ENCODE measurements at places on chromosomes 16 and 17. TPM values are rescaled to one million over a fixed set of nuclear protein-coding genes. Genes with fewer than 3 reads are reported as not detected.

SLC5A10 gene
- total RNA-seq: 0.82 TPM

FBXO39 gene
- not detected for total RNA-seq

KRTAP3-1 gene
- total RNA-seq: not detected

HOXB1 gene
- not detected for total RNA-seq

RHBDL1 gene
- total RNA-seq: 2.6 TPM

SEPTIN1 gene
- 0.41 TPM for total RNA-seq

RAMP2 gene
- total RNA-seq: 34.9 TPM

SLC25A10 gene
- 15.3 TPM for total RNA-seq

NUP93 gene
- total RNA-seq: 95.5 TPM

RRAD gene
- total RNA-seq: 21.4 TPM

OMG gene
- total RNA-seq: not detected

NPIPB2 gene
- 11.8 TPM for total RNA-seq

TBC1D16 gene
- 34.4 TPM for total RNA-seq

CLEC10A gene
- total RNA-seq: 4.8 TPM

RNF222 gene
- not detected for total RNA-seq

ZG16B gene
- 0.70 TPM for total RNA-seq
